ENCODE measurements at places on chromosomes 3 and 15.
A peak's percentile ranks its signal among the peaks of the same experiment; 100 is the strongest.

DNA sequence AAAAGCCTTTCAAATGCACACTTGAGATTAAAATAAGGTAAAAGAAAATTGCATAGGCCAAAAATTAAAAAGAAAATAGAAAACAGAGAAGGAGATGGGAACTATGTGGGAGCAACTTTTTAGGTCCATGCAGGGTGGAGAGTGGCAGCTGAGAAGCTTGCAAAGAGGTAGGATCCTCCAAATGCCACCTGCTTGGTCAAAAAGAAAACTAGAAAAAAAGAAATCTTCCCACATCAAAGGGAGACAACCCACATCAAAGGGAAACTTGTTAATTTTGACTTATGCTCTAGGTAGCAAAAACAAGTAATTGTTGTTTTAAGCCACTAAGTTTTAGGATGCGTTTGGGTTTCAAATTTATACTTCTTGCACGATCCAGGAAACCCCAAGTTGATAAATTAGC, 342.9 kb downstream of the IL20RB start:
- no peak for DNase-seq

GRCh38 chr3:192122832-192123594, 604.3 kb downstream of the FGF12 start:
- no peak for DNase-seq

- DNase-seq = no peak
Measured at GRCh38 chr3:76403556-76403955, 618.2 kb upstream of the ZNF717 start.

DNA sequence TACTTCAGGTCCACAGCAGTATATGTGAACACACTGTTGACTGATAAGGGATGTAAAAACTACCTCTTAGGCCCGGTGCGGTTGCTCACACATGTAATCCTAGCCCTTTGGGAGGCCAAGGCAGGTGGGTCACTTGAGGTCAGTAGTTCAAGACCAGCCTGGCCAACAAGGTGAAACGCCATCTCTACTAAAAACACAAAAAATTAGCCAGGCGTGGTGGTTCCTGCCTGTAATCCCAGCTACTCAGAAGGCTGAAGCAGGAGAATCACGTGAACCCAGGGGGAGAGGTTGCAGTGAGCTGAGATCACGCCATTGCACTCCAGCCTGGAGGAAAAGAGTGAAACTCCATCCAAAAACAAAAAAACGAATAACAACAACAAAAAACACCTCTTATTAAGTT, 194.6 kb upstream of the KCNMB2 start:
- no peak for DNase-seq

- no peak for DNase-seq
Measured at GRCh38 chr15:80161468-80162016, 8.7 kb downstream of the FAH start.

DNA sequence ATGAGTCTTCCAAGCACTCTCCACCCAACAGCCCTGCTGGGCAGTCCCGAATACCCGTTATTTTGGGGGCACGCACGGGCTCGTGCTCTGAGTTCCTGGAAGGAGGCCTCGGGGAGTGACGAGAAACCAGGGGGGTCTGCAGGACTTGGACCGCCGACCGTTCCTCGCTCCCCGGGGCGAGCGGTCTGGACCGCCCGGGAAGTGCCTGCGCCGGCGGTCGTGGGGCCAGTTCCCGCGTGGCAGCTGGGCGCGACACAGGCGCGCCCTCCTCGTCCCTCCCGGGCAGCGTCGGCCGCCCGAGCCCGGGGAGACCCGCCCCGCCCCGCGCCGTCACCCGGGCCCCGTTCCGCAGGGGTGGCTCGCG, 387 bp downstream of the GNB4 start:
- no peak for DNase-seq

DNA sequence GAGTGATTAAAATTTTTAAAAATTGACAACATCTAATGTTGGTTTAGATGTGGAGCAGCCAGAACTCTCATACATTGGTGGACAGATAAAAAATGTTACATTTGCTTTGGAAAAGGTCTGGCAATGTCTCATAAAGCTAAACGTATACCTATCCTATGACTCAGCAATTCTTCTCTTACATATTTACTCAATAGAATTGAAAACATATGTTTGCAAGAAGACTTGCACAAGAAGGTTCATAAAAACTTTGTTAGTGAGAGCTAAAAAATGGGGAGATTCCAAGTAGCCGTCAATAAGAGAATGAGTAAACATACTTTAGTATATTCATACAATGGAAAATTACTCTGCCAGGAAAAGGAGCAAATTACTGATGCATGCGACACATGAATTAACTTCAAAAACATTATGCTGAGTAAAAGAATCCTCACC, 30.0 kb downstream of the MASP1 start:
- peak; percentile 77 for DNase-seq

- DNase-seq = no peak
Measured at GRCh38 chr3:43468133-43468532, 153.7 kb downstream of the ANO10 start.

- DNase-seq = no peak
Measured at GRCh38 chr3:61005591-61005990, 245.7 kb downstream of the FHIT start.

GRCh38 chr15:62709261-62709660, 333.3 kb upstream of the TPM1 start:
- DNase-seq = no peak

GRCh38 chr3:124447845-124448244, 282.4 kb upstream of the UMPS start:
- DNase-seq = no peak

- no peak for DNase-seq
Measured at GRCh38 chr15:86121568-86122225, 42.0 kb downstream of the AGBL1 start.

DNA sequence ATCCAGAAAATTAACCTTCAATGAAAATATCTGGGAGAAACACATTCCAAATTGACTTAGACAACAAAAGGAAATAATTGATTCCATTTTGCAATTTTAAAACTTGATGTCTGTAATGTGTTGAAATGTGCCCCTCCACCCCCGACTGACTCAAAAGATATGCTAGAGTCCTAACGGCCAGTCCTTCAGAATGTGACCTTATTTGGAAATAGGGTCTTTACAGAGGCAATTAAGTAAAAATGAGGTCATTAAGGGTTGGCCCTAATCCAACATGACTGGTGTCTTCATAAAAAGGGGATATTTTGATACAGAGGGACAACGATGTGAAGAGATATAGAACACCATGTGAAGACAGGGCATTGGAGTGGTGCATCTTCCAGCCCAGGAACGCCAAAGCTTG, 153.9 kb downstream of the PDZRN3 start:
- DNase-seq = no peak

- DNase-seq = no peak
Measured at GRCh38 chr3:60542995-60543394, 708.3 kb downstream of the FHIT start.

Measured in HFF-Myc (cell line).